ENCODE measurements at places on chromosomes 2 and 18.

- no peak for DNase-seq
These were observed 35.1 kb upstream of the ACVR1 start for GRCh38 chr2:157911246-157911645.

GRCh38 chr18:10877987-10878386 is 271.4 kb downstream of the PIEZO2 start:
- DNase-seq: no peak

DNA sequence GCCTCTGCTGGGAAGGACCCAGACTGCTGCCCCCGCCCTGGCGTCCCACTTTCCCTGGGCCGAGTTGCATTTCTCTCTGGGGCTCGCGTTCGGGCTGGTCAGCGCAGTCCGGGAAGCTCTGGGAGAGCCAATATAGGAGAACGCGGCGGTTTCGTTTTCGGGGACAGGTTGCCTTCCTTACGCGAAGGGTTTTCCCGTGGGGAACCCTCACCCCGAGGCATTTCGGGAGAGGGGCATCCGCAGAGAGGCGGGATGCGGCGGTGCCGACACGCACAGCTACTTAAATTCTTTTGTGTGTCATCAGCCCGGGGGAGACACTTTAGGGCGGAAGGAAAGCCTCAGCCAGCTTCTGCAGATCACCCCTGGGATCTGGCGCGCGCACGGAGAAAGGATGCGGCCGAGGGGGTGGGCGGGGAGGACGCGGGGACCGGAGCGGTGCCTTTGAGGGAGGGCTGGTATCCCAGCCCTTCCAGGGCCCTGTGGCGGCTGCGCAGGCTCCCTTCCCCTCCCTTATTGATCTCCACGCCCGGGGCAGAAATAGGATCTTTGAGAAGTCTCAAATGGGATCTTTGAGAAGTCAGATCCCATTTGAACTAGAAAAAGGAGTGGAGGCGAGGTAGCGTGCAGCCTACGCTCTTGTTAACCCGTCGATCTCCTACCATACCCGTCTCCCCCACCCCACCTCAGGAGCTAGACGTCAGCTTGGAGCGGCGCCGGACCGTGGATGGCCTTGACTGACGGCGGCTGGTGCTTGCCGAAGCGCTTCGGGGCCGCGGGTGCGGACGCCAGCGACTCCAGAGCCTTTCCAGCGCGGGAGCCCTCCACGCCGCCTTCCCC is 1.2 kb downstream of the GATA6 start:
- no peak for DNase-seq

DNA sequence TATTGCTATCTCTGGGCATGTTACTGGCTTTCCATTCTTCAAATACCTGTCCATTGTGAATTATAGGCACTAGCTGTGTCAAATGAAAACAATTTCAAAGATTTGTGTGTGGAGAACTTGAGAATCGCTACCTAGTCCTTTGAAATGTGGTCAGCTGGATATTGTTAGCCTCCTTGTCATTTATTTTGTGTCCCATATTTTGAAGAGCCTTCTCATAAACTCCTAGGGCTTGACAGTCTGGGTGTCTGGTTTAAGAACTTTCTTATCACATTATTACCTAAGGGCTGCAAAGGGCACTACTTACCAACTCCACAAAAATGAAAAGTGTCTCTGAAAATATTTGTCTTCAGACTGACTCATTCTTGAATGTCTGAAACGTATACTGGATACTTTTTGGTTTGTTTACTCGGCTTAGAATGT is 50.2 kb downstream of the COL4A3 start:
- no peak for DNase-seq

DNA sequence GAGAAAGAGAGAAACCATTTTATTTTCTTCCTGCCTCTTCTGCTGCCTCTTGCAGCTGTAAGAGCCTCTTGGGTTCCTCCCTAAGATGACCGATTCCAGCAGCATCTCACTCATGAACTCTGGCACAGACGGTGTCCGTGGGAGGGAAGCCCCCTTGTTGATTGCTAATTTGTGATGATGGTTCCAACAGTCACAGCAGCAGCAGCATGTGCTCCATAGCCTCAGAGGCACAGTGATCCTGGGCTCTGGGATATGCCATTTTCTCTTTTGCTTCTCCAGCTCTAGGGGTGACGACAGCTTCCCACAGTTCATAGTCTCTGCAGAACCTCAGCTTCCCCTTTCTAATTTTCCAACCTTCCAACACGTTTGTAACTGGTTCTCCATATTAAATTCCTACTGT is 324.2 kb upstream of the HS6ST1 start:
- DNase-seq: no peak

DNA sequence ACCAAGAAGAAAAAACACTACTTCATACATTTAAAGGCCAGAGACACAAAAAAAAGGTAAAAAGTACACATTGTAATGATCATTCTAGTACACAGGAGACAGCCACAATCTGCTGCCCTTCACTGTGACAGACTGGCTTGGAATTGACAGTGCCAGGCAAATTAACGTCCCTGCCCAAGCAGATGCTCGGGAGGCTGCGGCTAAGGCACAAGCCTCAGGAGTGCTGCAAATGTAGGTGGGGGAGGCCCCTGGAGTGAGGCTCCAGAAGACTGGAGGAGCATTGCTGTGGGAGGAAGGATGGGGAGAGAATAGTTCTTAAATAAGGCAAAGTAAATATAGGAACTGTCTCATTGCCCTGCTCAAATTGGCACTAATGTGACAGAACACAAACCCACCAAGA is 18.6 kb downstream of the ERCC3 start:
- DNase-seq: no peak

- DNase-seq: no peak
These were observed 40.4 kb upstream of the SELENOI start for GRCh38 chr2:26305540-26305939.

- DNase-seq: no peak
These were observed 25.5 kb downstream of the PIAS2 start for GRCh38 chr18:46891742-46892214.

DNA sequence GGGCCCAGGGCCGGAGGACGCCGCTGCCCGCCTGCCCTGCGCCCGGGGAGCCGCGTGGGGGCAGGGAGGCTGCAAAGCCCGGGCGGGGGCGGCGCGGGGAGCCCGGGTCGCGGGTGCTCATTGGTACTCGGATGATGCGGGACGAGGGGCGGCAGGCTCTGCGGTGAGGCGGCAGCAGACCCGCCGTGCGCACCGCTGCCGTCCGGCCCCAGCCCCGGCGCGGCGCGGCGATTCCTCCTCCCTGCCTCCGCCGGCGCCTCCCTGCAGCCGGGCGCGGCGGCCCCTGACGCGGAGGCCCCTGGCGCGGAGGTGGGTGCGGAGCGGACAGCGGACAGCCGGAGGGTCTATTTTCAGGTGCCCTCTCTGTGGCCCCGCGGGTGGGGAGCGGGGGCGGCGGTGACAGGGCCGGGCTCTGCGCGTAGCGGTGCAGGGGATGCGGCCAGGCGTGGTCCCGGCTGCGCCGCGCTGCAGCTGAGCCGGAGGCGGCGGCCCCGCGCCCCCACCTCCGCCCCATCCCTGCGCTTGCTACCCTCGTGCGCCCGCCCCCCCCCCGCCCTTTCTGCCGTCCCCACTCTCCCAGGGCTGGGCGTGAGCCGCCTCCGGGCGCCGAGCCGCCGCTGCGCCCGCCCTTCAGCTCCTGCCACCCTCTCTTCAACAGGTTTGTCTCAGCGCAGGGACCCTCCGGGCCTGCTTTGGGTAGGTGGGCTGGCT is 640 bp downstream of the SPTBN1 start:
- DNase-seq: peak; percentile 32

DNA sequence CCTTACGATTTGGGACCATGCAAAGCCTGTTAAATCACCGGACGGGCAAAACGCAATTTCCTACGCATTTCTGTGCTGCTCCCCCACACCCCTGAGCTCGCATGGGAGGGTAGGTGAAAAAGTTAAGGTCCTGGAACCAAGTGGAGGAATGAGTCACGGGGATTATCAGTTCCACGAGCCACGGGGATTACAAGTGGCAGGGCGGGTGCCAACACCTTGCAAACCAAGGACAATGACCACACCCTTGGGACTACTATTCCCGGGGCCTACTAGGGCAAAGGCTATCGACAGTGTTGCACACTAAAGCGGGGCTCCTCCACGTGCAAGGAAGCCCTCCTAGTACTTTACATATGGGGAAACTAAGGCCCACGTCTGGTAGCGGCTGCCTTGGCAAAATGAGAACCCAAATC is 447 bp downstream of the RETSAT start:
- DNase-seq: peak; percentile 34

- no peak for DNase-seq
These were observed 4.0 kb downstream of the MOCOS start for GRCh38 chr18:36191286-36191685.

- DNase-seq: no peak
These were observed 126.4 kb downstream of the KCTD1 start for GRCh38 chr18:26421931-26422330.

DNA sequence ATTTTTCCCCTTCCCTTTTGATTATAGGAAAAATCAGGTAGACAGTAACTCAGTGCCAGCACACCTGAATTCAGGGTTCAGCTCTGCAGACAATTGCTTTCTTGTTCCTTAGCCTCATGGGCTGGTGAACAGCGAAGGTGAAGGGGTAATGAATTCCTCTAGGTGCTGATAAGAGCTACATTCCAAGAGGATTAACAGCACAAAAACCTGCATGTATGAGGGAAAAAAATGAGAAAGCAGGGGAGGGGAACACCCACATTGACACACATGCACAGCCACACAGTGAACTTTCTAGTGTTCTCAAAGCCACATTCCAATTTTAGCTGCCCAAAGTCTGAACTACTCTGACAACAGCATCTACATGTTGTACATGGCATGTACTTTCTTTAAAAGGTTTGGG is 46.1 kb downstream of the SPATS2L start:
- DNase-seq: no peak

GRCh38 chr18:32771169-32771751 is 1.6 kb downstream of the KLHL14 start:
- DNase-seq: no peak

DNA sequence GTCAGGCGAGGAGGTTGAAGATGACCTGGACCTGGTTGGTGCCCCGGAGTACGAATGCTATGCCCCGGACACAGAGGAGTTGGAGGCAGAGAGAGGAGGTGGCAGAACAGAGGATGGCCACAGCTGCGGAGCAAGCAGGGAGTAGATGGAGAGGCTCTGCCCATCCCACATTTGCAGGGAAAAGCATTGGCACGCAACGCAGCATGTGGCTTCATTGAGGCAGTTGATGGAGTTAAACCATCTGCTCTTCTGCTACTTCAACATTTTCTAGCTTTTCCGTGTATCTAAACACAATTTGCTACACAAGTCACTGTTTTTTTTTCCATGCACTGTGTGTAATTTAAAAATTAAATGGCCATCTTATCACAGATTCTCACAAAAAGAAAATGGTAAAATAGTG is 11.8 kb downstream of the RBFA start:
- no peak for DNase-seq

DNA sequence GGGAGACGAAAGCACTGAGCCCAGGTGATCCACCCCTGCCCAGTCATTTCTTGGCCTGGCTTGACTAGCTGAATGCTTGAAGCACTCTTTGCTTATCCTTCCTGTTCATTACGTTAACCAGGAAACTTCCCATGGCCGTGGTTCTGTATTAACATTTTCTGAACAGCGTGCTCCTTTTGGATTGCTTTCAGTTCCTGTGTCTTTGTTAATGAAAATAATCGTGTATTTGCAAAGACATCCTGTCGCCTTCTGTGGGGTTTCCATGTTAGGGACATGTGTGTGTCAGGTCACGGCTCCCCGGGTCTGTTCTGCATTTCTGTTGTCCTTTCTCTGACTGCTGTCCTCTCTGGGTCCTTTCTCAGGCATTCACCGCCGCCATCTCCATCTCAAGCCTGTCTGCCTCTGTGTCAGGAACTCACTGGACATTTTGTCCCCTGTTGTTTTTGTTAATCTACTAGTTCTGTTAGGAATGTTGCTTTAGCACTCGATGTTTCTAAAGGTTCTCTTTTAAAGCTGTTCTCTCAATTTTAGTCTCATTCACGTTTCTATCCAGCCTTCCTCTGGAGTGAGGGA is 434.1 kb upstream of the HS6ST1 start:
- no peak for DNase-seq

DNA sequence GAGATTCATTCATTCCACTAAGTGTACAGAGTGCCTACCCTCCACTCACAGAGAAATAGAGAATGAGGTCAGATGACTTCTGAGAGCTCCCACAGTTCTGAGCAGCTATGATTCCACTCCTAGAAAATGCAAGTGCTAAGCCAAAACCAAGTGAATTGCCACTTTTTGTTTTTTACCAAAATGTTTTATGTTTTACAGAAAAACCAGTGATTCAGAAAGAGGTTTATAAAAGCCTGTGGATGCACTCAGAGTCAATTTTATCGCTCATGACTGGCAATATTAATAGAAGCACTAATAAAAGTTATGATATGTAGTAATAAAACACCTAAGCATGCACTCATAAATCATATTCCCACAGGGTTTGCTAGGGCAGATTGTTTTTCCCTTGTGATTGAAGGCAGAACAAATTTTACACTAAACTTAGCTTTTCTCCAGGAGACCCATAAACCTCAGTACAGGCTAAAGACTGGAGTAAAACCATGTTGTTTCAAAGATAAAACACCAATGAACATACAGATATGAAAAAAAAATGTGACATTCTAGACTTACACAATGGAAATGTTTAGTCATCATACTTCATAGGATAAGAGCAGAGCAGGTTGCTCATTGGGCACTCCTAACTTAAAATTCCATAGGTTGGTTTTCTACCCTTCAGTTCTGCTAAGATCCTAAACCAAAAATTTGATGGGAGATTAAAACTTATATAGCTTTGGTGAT is 67.5 kb downstream of the PDK1 start:
- DNase-seq: no peak

DNA sequence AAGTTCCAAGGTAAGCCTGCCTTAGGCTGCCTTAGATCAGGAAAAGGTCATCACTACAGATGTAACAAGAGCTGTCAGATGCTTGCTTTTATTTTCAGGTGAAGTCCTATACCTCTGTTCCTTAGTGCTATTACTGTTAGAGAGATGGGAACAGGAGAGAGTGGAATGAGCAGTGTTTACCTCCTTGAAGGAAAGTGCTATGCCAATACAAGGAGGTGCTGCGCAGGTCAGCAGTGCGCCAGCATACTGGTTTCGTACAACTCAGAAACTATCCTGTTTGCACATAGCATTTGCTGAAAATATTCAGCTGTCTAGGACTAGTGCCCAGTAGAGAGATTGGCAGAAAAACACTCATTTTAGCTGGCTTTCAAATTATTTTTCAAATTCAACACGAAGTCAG is 413.0 kb upstream of the RAB12 start:
- no peak for DNase-seq
